Stimulated activated CD4-positive, alpha-beta T cell treated with anti-CD3 and anti-CD28 coated beads, TNF-alpha, amount 100 ng/mL, for 1 hour (primary cell): ENCODE measurements at places on chromosomes 11 and 22.

DNA sequence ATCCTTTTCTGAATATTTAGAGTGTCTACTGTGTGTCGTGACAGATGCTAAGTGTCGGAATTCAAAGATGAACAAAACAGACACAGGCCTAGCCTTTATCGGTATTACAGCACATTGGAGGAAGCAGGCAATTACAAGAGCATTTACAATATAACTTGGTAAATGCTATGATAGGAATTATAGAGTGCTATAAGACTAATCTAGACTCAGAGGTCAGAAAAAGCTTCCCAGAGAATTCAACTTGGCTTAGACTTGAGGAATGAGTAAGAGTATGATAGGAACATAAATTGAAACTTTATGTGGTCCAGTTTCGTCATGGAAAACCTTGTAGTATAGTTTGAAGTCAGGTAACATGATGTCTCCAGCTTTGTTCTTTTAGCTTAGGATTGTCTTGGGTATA lies 395.7 kb upstream of the FAT3 start:
- no peak for DNase-seq

DNA sequence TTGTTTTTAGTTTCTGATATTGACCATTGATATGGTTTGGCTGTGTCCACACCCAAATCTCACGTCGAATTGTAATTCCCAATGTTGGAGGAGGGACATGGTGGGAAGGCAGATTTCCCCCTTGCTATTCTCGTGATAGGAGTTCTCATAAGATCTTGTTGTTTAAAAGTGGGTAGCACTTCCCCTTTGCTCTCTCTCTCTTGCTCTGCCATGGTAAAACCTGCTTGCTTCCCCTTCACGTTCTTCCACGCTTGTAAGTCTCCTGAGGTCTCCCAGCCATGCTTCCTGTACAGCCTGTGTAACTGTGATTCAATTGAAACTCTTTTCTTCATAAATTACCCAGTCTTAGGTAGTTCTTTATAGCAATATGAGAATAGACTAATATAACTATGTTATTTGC lies 203.6 kb upstream of the CHORDC1 start:
- no peak for DNase-seq

DNA sequence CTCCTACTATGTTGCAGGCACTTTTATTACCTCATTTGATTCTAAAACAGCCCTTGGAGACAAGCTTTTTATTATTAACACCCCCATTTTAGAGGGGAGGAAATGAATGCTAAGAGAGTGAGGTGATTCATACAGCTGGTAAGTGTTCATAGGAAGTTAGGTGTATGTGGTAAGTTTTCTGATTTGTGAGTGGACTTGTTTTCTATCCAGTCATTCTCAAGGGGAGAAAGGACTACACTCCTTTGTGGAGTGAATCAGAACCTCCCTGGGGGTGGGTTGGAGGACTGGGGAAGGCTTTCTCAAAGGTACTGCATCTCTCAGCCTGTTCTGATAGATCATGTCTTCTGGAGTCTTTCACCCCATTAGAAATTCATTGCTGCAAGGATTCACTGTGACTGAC lies 23.5 kb downstream of the PKNOX2 start:
- no peak for DNase-seq

DNA sequence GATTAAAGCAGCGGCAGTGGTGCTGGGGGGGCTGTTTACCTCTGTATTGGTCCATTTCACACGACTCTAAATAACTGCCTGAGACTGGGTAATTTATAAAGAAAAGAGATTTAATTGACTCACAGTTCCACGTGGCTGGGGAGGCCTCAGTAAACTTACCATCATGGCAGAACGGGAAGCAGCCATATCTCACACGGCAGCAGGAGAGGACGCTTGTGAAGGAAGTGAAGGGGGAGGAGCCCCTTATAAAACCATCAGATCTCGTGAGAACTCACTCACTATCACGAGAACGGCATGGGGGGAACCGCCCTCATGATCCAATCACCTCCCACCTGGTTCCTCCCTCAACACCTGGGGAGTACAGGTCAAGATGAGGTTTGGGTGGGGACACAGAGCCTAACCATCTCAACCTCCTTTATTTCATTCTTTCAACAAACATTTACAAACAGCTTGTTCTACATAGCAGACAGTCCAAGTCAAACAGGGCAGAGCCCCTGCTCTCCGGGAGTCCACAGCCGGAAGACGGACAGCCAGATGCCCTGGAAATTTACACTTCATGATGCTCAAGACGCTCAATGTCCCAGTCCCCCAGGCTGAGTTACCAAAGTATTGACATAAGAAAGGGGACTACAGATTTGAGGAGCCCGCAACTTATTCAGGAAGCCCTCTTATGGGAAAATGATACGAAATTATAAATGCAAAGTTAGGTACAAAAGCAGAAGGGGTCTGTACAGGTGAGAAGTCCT lies 26.3 kb upstream of the HMGXB4 start:
- DNase-seq, result no peak

GRCh38 chr11:10441652-10442503 lies 13.2 kb upstream of the AMPD3 start:
- DNase-seq, result no peak

GRCh38 chr11:9947231-9947864 lies 283.5 kb downstream of the SWAP70 start:
- DNase-seq, result no peak
